Activated CD8-positive, alpha-beta memory T cell treated with anti-CD3 and anti-CD28 coated beads for 1 hour (primary cell): ENCODE measurements at places on chromosomes 1 and 21.

DNA sequence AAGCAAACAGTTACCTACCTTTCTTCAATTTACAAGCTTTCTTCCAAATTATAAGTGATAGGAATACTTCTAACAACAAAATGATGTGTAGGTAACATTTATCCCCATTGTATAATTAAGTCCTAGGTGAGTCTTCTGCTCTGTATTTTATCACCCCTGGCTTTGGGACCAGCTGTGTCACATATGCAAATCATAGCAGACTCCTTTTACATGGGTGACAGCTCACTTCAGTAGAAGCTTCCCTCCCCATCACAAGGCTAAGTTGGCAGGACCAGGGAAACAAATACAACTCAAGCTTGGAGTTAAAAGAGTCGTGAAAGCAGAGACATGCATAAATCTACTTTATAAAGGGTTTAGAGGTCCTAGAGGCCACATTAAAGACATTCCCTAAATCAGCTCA is 121.1 kb upstream of the RUNX1 start:
- DNase-seq = no peak

- no peak for DNase-seq
These were observed 1.9 kb upstream of the YRDC start for GRCh38 chr1:37809942-37810341.

- DNase-seq = no peak
These were observed 69.8 kb downstream of the CR1 start for GRCh38 chr1:207565546-207566468.

DNA sequence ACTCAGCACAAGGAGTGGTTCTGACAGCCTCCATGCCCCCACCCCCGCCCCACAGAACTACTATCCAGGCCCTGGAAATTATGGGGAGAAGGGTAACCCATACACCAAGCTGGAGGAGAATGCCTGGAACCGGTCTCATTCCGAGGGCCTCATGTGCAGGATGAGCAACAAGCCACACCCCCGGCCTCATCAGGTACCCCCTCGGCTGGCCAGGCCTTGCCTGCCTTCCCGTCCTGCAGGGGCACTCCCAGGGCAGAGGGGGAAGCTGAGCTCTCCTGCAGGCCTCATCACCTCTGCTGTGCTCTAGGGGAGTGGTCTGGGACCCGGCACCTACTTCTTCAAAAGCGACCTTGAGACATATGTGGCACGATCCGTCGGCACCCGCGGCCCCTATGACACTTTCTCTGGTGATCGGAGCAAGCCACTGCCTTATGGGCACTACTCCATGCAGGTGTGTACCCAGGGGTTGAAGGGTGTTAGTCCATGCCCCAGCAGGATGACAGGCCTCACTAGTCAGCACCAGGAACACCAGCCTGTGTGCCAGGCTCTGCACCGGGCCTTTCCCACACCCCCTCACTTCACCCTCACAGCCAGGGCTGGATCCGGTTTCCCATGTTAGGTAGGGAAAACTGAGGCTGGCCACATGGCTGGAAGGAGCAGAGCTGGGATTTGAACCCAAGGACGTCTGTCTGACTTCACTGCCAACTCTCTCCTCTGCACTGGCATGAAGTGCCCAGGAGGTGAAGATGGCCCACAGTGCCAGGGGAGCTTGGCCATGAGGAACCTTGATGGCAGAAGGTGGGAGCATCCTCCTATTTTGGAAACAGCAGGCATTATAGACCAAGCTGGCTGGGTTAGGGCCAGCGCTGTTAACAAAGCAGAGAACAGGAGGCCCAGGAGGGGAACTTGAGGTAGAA is 10.9 kb upstream of the TTC22 start:
- DNase-seq = no peak

GRCh38 chr21:46319186-46319585 is 4.5 kb downstream of the C21orf58 start:
- DNase-seq = no peak

- peak; percentile 1 for DNase-seq
These were observed 11.6 kb upstream of the KCNJ15 start for GRCh38 chr21:38244885-38245869.

DNA sequence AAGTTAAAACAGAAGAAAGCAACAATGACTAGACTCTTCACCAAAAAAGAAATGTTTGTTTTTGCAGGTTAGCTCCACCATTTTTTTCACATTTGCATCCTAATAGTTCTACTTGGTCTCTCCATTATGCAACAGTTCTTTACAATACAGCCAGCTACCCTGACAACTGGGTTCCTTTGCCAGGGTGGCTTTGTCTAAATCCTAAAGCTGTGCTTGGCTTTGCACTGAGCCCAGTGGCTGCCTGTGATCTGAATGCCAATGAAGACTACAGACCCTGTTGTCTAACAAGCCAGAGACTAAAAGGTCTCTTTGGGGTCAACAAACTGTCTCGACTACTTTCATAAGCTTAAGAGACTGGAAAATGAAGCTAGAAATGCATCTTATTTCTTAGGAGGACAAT is 112.0 kb downstream of the AKT3 start:
- no peak for DNase-seq

GRCh38 chr1:245079021-245079609 is 75.7 kb upstream of the KIF26B start:
- DNase-seq = no peak

DNA sequence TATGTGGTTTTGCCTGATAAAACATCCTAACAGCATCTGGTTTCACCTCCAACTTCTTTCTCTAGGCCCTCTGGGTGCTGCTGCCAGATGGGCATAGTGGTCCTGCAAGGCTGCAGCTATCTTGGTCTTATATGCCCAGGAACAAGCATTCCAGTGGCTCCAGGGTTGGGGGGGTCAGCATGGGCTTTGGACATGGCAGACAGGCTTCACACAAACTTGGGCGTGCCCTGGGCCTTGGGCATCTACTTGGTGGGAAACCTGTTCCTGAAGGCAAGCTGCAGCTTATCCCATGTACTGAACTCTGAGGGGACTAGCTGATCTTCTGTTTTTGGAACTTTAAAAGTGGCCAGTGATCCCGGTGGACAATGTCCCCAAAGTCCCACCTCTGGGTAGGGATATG is 54.9 kb upstream of the ZNF678 start:
- DNase-seq = no peak

DNA sequence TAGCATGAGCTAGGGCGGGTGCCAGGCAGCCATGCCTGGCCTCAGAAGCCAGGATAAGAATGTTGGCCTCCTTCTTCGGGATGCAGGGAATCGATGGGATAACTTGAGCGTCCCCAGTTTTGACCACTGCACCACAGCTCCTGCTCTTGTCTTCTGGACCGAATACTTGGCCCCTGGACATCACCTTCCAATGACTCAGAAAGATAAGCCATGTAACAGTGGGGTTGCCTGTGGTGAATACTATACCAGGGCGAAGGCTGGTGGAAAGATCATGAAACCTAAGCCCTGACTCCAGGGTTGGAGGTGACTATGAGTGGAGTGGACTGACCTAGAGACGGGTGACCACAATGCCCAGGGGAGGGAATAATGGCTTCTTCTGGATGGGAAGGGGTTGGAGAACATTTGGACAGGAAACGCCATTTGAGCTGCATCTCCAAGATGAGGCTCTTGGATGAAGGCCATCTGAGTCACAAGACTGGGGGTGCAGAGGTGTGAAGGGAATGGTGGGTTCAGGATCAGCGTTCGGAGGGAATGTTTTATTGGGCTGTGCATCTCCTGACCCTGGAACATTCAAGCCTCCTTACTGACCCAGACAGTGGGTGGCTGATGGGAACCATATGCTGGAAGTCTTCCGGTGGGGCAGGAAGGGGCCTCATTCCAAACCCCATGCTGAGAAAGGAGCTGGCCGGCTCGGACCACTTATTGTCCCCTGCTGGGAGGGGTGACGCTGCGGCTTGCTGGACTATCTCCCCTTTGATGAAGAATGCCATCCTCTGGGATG is 18.5 kb upstream of the KCNE2 start:
- no peak for DNase-seq

DNA sequence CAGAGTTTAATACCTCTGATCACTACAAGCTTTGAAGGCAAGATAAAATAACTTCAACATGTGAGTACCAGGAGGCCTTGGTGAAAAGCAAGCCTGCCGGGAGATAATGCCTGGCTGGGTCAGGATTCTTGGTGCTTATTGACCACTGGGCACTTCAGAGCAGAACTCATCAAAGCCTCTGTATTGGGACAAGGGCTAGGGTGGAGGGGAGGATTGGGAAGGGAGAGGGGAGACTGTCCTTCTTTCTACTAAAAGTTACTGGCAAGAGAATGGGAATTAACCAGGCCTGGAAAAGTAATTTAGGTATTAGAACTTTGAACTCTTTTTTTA is 35.2 kb downstream of the NEK2 start:
- no peak for DNase-seq

DNA sequence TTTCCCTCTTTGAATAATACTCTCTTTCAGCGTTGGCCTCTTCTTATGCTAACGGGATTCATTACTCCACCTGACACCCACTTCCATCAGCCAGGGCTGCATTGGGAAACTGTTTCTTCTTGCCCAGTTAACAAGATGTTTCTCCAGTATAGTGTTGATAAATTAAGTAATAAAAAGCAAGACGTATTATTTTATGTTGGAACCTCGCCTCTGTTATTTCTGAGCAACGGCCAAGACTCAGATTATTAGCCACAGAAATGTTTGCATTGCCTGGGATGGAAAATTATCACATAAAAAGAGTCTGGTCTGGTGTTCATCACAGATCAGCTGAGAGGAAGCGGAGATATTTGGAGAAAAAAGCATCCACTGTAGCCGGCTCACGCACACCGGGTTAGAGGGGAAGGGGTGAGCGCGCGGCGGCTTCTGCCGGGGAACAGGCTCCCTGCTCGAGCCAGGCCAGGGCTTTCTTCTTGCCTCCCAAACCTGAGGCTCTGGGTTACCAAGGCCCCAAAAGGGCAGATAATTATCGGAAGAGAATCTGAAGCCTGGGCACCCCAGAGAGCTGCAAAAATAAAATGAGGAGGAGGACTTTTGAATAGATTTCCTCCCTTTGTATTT is 189.5 kb downstream of the PRDM16 start:
- no peak for DNase-seq

DNA sequence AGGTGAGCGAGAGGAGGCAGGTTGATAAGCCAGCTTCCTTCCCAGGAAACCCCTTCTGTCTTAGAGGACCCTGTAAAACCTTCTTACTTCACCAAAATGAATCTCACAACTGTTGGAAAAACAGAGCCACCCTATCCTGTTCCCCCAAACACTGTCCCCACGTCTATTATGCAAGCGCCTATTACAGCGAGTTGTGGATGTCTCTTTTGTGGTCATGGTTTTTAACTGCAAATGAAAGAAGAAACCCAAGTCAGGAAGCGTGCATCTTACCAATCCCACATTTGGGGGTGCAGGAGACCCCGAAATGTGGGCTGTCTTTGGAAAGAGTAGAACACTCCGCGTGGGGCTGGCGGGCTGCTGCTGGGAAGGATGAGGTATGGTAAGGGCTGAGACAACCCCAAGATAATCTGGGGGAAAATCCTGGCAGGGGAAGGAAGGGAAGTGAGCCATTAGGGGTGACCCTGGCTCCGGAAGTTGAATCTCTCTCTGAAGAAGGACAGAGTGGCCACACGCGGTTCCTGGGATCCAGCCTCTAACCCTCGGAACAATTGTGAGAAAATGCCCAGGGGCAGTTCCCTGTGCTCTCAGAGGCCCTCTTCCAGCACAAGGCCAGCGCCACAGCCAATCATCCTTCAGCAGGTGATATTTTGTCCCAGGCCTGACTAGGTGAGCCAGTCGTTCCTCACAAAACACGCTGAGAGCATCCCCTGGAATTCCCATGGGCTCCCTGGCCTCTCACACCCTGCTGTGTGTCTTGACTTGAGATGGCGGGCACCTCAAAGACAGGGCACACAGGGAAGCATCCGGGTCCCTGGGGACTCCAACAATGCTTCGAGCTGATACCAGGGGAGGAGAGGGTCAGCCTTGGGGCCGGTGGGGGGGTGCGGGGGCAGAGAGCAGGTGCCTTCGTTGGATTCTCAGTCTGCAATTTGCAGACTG is 168.5 kb upstream of the IRF2BP2 start:
- no peak for DNase-seq

GRCh38 chr1:63368131-63368530 is 704 bp downstream of the ALG6 start:
- DNase-seq = no peak

DNA sequence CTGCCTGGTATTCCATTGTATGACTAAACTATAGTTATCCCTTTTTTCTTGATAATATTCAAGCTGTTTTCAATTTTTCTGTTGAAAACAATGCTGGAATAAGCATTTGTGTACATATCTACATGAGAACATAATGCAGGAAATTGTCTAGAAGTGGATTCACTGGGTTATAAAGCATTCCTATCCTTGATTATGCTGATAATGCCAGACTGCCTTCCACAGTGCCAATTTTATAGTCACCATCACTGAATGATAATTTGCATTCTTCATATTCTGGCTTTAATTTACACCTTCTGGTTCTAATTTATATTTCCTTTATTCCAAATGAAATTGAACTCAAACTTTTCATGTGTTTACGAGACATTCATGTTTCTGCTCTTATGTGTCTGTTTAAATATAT is 651.0 kb upstream of the PLXNA2 start:
- no peak for DNase-seq

GRCh38 chr1:100035214-100035613 is 65.4 kb downstream of the SLC35A3 start:
- no peak for DNase-seq

GRCh38 chr1:17875171-17875881 is 120.2 kb downstream of the ACTL8 start:
- DNase-seq = no peak

GRCh38 chr1:207497941-207498340 is 2.0 kb downstream of the CR1 start:
- DNase-seq = no peak

GRCh38 chr1:231216498-231216897 is 24.5 kb upstream of the GNPAT start:
- DNase-seq = no peak

DNA sequence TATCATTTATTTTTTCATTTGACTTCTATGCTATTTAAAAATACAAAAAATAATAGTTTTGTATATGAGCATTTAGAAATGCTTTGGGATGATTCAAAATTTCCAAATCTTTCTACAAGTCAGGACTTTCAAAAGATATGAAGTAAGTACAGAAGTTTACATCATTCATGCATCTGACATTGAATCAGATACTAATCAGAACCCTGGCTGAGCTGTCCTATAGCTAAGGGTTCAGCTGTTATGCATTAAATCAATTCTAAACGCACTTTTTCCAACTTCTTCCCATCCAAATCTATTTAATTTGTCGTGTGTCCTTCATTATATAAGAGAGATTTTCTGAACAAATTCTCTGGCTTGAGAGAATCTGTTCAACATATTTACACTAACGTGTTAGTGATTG is 779.4 kb downstream of the LTN1 start:
- no peak for DNase-seq

DNA sequence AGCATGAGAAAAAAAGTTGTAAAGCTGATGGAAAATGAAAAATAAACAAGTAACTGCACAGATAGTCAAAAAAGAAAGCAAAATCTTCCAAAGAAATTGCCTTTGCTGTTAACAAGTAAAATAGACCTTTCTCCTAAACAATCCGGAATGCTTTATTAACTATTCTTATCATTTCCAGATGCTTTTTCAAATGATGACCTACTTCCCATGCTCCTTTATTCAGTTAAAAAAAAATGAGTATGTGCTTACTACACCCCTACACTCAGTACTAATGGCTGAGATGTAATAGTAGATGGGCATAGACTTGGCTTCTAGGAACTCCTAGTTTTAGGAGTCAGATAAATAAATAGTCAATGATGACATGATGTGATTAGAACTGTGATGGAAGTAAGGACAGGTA is 108.5 kb downstream of the NIBAN1 start:
- DNase-seq = no peak
